ENCODE measurements at places on chromosomes 11 and 22.

- peak; percentile 37 for DNase-seq
These were observed 181.9 kb downstream of the CTTN start for GRCh38 chr11:70580036-70580805.

DNA sequence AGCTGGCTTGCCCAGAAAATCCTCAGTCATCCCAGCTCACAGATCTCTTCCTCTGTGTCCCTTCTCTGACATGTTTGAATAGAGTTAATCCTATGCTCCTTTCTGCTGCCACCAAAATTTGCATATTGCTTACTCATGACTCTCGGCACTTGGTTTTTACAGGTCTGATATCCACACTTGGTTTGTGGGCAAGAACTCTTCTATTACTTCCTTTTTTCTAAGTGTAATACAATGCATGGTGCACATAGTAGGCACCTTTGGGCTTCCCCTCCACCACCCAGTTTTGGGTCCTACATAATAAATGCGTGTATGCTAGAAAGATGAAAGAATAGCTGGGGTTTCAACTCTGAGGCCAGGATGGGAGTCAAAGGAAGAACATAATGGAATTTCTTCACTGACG is 69.7 kb upstream of the GRK3 start:
- DNase-seq, result no peak

DNA sequence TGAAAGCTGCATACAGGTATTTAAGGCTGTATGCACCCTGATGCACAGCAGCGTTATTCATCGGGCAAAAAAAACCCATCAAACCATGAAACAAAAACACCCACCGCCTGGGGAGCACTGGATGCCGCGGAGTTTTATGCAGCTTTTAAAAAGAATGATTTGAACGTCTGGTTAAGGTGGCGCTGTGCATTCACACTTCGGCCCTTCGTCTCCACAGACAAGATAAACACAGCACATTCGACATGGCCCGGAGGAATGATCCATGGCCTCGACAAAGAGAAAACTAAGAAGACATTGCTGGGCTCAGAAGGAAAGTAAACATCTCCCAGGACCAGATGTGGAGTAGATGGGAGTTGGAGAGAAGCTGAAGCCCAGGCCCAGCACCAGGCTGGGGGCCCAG is 40.8 kb upstream of the GAL start:
- no peak for DNase-seq

DNA sequence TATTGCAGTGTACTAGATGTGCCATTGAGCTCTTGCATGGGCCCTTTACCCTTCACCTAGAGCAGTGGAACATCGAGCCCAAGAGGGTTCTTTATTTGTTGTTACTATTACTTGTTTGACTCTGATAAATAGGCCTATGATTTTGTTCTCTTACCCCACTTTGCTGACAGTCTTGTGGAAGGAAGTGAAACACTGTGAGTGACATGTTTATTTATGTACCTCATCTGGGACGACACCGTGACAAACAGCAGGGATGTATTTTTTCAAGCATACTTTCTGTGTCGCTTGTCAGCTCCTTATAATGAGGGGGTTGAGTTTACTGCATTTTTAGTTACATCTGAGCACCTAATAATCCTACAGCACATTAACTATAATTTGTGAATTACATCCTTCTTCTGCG is 1010.3 kb upstream of the TENM4 start:
- no peak for DNase-seq

- DNase-seq, result no peak
These were observed 762 bp downstream of the ANKRD13D start for GRCh38 chr11:67289651-67290479.

DNA sequence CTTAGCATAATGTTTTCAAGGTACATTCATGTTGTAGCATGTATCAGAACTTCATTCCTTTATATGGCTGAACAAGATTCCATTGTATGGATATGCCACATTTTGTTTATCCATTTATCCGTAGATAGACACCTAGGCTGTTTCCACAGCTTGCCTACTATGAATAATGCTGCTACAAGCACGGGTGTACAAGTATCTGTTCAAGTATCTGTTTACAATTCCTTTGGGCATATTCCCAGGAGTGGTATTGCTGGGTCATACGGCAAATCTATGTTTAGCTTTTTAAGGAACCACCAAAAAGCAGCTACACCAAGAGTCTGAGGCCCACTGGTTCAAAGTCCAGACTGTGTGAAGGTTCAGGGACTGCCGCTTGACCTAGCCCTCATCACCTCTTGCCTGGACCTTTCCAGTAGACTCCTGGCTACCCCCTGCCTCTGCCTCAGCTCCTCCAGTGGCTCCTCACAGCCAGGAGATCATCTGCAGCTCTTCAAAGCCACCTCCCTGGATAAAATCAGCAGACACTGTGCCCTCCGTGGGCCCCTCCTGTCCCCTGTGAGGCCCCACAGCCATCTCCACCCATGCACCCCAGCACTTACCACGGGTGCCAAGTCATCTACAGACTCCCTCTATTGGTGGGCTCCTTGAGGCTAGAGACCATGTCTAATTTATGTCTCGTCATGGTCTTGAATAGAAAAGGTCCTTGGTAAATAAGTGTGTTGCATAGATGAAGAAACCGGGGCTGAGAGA is 160.3 kb downstream of the MN1 start:
- no peak for DNase-seq

- no peak for DNase-seq
These were observed 312.9 kb upstream of the CCDC90B start for GRCh38 chr11:83599066-83599465.

DNA sequence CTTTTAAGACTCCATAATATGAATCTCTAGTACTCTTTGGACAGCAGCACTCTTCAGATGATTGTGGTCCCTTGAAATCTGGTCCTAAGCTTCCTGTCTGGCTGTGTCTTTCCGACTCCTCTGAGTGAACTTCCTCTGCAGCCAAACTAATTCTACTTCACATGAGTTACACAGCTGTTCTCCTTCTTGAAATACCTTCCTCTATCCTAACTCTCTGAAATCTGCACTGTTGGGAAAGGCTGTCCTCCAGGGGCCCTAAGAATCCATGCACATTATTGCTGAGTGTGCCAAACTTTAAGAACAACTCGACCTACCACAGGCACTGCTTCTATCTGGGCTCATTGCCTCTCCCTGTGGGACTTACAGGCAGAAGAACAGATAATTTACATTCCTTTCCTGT is 217.3 kb upstream of the ARHGAP42 start:
- DNase-seq, result no peak

DNA sequence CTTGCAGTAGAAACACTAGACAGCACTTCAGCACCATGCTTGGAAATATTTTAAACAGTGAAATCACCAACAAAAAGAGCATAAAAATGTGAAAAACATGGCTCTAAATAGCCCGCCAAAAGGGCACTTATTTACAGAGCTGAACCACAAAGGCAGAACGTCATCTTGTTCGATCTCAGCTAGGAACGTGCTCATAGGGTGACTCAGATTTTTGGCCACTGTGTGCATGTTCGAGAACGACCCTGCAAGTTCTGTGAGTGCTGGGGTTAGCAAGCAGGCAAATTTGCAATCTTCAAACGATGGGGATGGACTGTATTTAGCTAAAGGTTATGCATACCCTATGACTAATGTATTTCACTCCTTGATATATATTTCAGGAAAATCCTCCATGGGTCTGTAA is 30.6 kb downstream of the OR2AT4 start:
- no peak for DNase-seq

DNA sequence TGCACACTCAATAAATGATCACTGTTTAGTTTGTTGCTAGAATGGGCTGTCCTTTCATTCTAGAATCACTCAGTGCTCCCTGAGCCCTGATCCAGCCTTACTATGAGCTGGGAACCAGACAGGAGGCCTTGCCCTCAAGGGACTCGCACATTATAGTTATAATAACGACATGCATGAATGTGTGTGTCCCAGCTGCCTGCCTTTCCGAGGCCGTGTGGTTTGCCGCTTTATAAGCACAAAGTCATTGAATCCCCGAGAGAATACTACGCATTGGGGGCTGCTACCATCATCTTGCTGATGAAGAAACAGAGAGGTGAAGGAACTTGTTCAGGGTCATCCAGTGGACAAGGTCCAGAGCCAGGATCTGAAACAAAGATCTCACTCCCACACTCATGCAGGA is 75.7 kb downstream of the NFAM1 start:
- no peak for DNase-seq

DNA sequence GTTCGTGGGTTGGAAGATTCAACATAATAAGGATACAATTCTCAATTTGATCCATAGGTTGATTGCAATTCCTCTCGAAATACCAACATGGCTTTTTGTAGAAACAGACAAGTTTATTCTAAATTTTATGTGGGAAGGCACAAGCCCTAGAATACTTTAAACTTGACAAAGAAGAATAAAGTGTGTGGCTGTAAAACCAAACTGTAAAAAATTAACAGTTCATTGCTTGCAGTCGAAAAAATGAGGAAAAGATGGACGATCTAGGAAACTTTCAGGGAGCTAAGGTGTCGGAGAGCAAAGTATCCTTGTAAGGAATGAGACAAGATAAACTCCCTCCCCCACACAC is 1.0 kb upstream of the GLB1L3 start:
- DNase-seq, result no peak

DNA sequence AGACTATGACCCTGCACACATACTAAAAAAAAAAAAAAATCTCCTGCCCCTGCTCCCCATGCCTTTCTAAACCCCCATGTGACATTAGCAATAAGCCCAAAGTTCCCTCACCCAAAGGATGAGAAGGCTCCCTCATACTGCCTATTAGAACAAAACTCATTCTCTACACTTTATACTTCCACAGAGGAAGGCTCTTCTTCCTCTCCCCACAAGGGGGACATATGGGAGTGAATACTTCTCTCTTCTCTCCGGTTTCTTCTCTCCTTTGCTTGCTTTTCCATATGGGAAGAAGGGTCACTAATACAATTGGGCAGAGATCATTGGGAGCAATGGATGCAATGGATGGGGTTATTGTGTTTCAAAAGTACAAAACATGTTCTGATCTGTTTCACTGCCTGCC is 3.3 kb downstream of the OR52L1 start:
- DNase-seq, result no peak

DNA sequence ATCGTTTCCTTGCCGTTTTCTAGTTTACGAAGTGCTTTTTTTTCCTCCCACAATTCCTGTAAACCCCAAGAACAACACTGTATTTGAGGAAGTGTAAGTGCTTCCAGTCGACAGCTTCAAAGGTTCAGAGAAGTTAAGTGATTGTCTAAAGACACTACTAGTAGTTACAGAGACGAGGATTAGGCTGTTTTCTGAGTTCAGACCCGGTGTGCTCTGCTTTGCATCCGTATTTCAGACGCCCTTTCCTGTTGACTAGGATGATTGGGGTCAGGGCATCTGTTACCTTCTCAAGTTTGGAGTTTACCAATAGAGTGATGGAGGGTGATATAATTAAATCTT is 430 bp downstream of the CLP1 start:
- no peak for DNase-seq

DNA sequence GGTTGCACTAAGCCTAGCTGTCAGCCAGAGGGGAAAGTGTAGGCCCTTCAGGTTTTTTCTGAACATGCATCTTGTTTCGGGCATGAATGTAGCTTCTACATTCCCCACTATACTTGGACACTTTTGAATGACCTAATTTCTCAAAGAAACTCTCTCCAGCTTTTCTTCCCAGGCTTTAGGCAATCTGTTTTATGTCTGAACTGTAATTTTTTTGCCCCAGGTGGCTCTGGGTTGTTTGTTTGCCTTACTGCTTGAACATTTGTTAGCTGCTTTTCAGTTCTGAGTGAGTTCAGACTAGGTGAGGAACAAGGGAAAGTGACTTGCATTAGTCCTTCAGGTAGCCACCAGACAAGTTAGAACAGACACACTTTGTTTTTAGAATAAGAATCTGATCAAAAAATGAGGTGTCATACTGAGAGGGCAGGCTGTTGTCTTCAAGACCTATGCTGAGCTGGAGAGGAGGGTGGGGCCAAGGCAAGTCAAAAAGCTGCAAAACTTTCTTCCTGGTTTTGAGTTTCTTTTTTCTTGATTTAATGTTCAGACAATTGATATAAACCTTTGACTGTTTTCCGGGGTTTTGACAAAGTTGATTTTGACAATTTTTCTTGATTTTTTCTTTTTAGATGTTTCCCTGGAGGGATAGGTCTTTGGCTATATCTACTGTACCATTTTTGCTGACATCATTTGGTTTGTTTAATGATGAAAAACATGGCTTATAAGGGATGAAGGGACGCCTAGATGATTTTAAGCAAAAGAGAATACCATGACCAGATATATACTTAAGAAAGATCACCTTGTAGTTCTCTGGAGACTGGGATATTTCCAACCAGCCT is 182.8 kb downstream of the WNT11 start:
- DNase-seq, result no peak

DNA sequence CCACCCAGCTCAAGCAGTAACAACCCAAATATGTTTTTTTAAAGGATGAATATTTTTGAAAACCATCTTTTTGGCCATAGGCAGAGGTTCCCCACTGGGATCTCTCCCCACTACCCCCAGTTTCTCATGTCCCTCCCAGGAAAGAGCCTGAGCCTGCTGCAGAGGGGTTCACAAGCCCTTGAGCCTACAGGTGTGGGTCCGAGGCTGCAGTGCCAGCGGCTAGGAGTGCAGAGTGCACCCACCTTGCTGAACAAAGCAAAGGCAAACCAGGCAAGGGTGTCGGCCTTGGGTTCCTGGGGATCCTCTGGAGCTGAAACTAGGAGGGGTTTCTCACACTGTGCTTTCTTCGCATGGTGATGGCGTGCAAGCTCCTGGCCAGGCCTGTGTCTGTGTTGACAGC is 35.0 kb downstream of the GNAZ start:
- DNase-seq, result no peak

DNA sequence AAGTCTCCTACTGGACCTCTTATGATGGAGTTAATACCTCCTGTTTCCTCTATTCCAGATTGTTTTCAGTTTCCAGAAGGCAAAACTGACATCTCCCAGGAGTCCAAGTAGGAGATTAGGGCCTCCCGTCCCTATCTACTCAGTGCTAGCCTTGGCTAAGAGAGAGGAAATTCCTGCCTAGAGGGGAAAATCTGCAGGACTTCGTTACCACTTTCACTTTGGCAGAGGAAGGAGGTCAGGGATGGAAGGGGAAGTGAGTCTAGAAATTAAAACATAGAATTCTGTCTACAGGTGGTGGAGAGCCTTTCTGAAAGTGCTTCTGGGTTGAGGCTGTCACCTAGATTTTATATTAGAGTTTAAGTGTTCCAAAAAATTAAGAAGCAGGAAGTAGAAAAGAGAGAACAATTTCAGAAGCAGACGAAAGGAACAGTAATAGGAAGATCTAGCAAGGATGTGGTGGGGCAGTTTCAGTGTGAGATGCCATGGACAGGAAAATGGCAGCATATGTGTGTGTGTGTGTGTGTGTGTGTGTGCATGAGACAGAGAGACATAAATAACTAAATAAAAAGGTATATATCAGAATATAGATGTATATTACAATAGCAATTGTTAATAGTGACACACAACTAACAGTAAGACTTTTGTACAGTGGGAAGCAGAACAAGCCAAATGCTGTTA is 2.4 kb upstream of the TRIM68 start:
- no peak for DNase-seq

- no peak for DNase-seq
These were observed 3.1 kb downstream of the CBX6 start for GRCh38 chr22:38868886-38869381.

DNA sequence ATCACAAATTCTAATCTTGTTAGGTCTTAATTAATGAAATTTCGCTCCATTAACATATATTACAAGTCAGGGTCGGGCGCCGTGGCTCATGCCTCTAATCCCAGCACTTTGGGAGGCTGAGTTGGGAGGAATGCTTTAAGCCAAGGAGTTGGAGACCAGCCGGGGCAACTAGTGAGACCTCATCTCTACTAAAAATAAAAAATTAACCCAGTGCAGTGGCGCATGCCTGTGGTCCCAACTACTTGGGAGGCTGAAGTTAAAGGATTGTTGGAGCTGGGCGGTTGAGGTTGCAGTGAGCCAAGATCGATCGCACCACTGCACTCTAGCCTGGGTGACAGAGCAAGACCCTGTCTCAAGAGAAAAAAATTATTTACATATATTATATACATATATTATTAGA is 1.9 kb downstream of the TMA7B start:
- DNase-seq, result no peak

All from RWPE2 (cell line).